Panc1 (cell line): ENCODE measurements at places on chromosomes 2 and 18. TPM values are rescaled to one million over a fixed set of nuclear protein-coding genes. Genes with fewer than 3 reads are reported as not detected.

DNA sequence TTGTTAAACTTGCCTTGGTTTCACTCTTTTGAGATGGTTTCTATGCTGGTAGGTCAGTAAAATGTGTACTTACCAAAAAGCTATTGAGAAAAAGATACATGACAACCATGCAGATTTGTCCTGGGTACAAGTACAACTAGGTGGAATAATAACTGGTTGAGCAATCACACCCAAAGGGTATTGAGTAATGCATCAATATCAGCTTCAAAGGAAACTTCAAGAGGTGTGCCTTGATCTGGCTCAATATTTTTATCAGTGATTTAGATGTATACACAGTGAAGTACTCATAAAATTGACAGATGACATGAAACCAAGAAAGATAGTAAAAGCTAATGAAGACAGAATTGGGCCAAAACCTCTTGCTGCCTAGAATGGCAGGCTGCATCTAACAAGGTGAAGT lies 21.7 kb upstream of the GALNT1 start:
- no peak for DNase-seq
- no peak overlapping the region for H3K27ac ChIP-seq
- no peaks in the 10 kb centered on the region for H3K36me3 ChIP-seq
- no peaks in the 10 kb centered on the region for H3K4me1 ChIP-seq
- H3K4me3 ChIP-seq, result no peak overlapping the region

GRCh38 chr18:59448546-59448945 lies 89.5 kb upstream of the LMAN1 start:
- no peak for DNase-seq
- no peaks in the 10 kb centered on the region for H3K36me3 ChIP-seq
- H3K4me1 ChIP-seq, result no peaks in the 10 kb centered on the region
- H3K27ac ChIP-seq, result no peak overlapping the region
- no peak overlapping the region for H3K4me3 ChIP-seq
- H3K27me3 ChIP-seq, result no peaks in the 10 kb centered on the region

RESP18 gene
- not detected for total RNA-seq

CABYR gene
- total RNA-seq, result 29.4 TPM

- no peaks in the 10 kb centered on the region; the same call in 1 of the 2 replicates for H3K27me3 ChIP-seq
- no peak for DNase-seq
- H3K4me3 ChIP-seq, result no peak overlapping the region
- no peaks in the 10 kb centered on the region for H3K4me1 ChIP-seq
These were observed 208.3 kb upstream of the FANCL start for GRCh38 chr2:58449286-58450010.
